ENCODE measurements at places on chromosomes 1 and 21. TPM values are rescaled to one million over a fixed set of nuclear protein-coding genes. Genes with fewer than 3 reads are reported as not detected.

Gene KRTAP21-2
- not detected for total RNA-seq

Gene AGO1
- 31.7 TPM for total RNA-seq

Gene C1QB
- total RNA-seq = 583 TPM

Gene TNN
- 0.23 TPM for total RNA-seq

Gene GMEB1
- total RNA-seq = 10.4 TPM

Gene PDPN
- total RNA-seq = 6.9 TPM

Gene SCMH1
- total RNA-seq = 90.1 TPM

DNA sequence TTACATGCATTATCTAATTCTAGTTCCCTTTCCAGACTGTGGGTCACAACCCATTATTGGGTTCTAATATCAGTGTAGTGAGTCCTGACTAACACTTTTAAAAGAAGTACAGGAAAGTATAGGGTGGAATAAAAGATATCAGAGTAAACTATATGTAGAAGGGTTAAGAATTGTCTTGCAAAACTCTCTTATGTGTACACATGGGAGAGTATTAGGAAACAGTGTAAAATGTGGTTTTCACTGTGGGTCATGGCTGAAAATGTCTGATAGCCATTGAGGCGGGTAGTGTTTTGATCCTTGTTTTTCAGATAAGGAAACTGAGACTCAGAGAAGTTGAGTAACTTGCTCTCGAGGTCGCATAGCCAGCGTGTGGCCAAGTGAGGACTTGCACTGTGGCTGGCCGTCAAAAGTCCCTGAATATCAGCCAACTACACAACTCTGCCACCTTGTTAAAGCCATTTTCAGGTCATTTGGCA lies 18.5 kb upstream of the MTARC1 start:
- DNase-seq = no peak

DNA sequence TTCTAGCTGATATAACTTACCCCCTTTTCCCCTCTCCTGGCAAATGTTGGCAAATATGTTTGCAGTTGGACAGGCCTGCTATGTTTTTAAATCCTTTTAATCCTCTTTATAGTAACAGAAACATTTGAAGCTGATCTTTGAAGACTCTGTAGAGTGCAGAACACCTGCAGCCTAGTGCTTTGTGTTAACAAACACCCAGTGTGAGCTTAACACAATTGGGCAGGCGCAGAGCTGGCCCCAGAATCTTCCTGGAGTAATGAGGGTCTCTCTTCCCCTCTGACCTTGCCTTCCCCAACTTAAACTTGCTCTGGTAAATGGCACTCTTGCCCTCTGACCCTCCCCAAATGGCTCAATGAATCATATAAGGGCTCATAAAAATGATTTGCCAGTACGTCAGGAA lies 247.9 kb upstream of the LYPLAL1 start:
- DNase-seq = no peak

GRCh38 chr1:199075792-199076191 lies 437.0 kb downstream of the PTPRC start:
- DNase-seq = no peak

GRCh38 chr1:169132512-169133227 lies 26.2 kb downstream of the ATP1B1 start:
- no peak for DNase-seq

DNA sequence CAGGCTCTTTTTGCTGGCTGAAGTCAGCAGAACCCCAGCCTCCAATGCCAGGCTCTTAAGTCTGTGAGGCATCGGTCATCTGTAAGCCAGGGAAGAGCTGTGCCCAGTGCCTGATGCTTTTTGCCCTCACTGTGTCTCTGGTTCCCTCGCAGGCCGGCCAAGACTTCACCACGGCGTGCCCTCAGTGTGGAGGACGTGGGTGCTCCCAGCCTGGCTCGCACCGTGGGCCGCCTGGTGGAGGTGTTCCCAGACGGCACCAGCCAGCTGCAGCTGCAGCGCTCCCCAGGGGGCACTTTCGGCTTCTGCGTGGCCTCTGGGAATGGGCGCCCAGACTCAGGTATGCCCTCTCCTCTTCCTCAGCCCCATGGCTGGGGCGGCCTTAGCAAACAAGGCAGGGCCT lies 32.5 kb downstream of the KIAA1614 start:
- DNase-seq = no peak

DNA sequence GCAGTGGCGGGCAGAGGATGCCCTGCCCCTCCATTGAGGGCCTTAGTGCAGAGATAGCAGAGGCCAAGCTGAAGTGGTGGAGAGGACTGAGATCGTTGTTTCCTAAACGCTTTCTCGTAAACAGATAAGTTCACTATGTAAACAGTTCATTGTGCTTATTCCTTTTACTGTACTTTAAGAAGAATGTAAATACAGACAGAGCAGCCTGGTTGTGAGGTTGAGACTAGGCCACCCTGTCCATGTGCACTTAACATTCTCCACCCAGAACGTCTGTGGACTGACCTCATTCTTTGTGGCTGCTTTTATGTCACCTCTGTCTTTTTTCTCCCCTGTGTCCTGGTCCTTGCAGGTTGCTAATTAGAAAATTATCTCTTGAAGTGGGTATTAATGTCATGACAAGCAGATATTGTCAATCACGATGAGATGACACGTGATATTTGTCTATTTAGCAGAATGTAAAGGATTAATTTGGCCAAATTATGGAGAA lies 8.5 kb downstream of the CENPS start:
- DNase-seq = no peak

DNA sequence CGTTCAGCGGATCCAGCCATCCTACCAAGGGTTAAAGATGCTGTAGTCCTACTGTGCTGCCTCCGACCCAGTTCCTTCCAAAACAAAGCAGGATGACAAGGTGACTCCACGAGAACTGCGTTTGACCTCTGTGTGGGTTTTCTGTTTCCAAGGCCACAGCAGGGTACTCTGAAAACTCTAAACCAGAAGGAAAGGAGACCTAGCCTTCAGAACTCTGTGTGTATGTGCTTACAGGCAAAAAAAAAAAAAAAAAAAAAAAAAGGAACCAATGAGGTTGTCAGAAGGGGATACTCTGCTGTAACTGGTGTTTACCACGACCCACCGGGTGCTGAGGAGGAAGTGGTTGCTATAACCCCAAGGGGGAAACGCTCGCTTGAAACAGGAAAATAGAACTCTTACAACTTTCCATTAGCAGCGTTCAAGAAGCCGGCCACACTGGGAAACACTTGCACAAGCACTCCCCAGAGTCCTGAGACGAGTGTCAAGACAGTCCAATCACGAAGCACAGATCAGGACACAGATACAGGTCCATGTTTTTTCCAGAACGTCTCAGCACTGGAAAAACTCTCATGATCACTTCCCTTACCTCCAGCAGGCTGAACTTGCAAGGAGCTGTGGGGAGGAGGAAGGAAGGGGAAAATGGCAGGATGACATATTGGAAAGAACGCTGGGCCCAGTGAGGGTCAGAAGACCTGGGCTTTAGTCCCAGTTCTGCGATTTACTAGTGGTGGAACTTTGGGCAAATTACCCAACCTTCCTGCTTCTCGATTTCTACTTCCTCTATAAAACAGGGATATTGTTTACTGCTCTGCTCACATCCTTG lies 64.0 kb downstream of the ITPKB start:
- DNase-seq = no peak

- DNase-seq = no peak
Measured at GRCh38 chr21:32403201-32403777, 9.2 kb upstream of the EVA1C start.

GRCh38 chr1:211579440-211580302 lies 710 bp upstream of the SLC30A1 start:
- DNase-seq = peak; percentile 95

- DNase-seq = no peak
Measured at GRCh38 chr1:45275054-45275453, 51.6 kb upstream of the HPDL start.

- DNase-seq = no peak
Measured at GRCh38 chr1:15283526-15283925, 36.5 kb downstream of the FHAD1 start.

DNA sequence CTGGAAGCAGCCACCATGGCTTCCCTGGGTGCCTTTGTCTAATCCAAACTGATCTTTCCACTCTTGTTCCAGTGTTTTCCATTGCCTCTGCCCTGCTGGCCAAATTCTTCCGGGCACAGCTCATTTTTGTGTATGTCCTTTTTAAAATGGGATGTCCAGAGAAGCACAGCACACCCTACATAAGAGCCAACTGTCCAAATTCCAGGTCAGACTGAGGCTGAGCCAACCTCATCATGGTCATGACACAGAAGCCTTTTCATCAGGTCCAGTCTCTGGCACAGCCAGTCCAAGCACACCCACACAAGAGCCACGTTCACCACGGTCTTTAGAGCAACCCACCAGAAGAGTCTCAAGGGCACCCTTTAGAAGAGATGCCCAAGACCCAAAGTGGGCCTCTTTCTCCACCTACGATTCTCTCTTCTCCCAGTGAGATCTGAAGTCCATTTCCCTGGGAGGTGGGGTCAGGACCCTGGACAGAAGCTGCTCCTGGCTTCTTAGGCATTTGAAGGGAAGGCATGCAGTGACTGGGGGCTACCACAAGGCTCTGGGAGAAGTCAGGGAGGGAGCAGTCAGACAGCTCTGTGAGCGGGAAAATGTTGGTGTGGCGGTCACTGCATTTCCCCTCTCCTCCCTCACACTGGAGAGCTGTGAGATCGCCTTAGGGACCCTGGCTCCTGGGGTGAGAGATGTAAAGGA lies 53.2 kb downstream of the SYT2 start:
- DNase-seq = no peak

DNA sequence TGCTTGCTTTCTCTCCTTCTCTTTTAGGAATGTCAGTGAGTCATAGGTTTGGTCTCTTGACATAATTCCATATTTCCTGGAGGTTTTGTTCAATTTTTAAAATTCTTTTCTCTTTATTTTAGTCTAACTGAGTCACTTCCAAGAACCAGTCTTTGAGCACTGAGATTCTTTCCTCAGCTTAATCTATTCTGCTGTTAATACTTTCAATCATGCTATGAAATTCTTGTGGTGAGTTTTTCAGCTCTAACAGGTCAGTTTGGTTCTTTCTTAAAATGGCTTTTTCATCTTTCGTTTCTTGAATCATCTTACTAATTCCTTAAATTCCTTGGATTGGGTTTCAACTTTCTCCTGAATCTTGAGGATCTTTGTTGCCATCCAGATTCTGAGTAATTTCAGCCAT lies 321.0 kb downstream of the PTBP2 start:
- DNase-seq = no peak

- no peak for DNase-seq
Measured at GRCh38 chr1:72892461-72892860, 610.1 kb upstream of the NEGR1 start.

- DNase-seq = no peak
Measured at GRCh38 chr1:62228883-62229187, 34.2 kb downstream of the L1TD1 start.

DNA sequence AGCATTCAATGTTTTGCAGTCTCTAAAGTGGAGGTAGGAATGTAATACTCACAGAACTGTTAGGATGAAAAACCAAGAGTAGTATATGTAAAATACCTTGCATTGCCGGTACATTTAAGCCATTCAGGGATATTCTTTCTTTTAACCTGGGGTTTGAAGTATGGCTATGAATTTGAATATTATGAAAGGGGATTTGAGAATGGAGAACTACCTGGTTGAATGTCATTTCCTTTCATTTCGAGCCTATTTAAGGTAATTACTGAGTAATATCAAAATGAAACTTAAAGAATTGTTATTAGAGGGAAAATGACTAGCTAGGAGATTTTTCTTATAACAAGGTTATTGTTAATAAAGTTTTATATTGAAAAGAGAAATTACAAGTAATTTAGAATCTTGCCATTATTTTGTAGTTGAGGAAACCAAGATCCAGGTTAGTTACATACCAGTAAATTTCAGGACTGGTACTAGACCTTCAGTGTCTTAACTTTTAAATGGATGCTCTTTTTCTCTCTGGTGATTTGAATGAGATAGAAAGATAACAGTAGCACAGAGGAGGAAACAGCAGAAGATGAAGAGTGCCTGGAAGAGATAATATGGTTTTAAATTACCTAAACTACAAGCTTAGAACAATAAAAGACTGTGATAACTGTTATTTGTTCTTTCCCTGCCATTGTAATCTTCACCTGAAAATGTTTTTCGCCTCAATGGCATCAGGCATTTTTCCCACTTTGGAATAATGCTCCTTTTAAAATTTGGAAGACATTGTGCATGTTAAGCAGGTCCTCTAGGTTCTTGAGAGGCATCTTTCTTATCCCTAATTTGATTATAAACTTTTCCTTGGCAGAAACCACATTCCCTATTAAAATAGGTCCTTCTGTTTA lies 103.2 kb downstream of the PKN2 start:
- DNase-seq = no peak

- no peak for DNase-seq
Measured at GRCh38 chr1:24257373-24257772, 61.8 kb upstream of the GRHL3 start.

- DNase-seq = no peak
Measured at GRCh38 chr1:23651069-23651808, 40.4 kb upstream of the RPL11 start.

DNA sequence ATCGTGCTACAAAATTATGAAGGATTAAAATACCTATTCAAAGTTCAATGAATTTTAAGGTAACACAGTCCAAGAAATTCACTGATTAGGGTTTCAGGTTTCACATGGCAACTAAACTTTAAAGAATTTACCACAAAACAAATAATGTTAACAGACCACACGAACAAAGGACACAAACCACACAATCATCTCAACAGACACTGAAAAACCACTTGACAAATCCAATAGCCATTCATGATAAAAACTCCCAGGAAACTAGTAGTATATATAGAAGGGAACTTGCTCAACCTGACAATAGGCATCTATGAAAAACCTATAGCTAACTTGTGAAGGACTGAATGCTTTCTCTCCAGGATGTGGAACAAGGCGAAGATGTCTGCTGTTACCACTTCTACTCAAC lies 21.1 kb upstream of the SH2D5 start:
- no peak for DNase-seq

- DNase-seq = no peak
Measured at GRCh38 chr1:211920141-211920572, 89.6 kb upstream of the LPGAT1 start.
